ENCODE measurements at places on chromosomes 3 and 15. TPM values are rescaled to one million over a fixed set of nuclear protein-coding genes. Genes with fewer than 3 reads are reported as not detected.

- DNase-seq: no peak
These were observed 127.3 kb upstream of the MRPL3 start for GRCh38 chr3:131630097-131630496.

GRCh38 chr3:142705198-142705597, 18.6 kb upstream of the TRPC1 start:
- no peak for DNase-seq

- no peak for DNase-seq
These were observed 3.5 kb downstream of the IL17RB start for GRCh38 chr3:53849916-53850315.

- no peak for DNase-seq
These were observed 45.5 kb downstream of the CBLB start for GRCh38 chr3:105823149-105823867.

- no peak for DNase-seq
These were observed 53.7 kb upstream of the TRAK1 start for GRCh38 chr3:42037318-42037945.

GRCh38 chr3:13879946-13880810, at the start of gene WNT7A:
Gene WNT7A (minus strand): TSS chr3:13880071. CDS start chr3:13879816, 255 bp downstream.
- no peak for DNase-seq

DNA sequence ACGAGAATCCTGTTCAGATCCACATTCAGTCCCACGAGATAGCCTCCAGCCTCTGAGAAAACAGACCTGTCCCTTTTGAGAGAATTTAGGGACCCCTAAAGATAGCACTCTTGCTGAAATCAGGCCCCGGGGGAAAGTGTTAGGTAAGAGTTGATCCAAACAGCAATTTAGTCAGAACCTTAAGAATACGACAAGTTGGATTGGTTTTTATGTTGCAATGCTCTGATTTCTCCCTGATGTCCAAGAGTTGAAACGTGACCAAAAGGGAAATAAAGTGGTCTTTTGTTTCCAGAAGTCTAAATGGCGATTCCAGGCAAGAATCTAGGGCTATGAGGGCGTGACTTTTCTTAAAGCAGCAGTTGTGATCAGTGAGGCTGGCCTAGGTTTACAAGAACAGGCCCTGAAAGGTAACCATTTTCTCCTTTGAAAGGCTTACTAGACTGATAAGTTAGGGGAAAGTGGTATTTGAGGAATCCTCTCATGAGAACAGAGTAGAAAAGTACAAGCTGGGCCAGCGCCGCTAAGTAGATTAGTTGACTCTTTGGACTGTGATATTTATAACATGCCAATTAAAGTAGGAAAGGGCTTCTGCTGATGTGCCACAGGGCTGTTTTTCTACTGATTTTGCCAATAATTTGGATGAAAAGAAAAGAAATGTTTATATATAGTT, 4.9 kb downstream of the MAN2A2 start:
- no peak for DNase-seq

GRCh38 chr3:184371570-184372018, 6.4 kb downstream of the THPO start:
- DNase-seq: peak; percentile 75

- DNase-seq: no peak
These were observed 267.7 kb upstream of the LMCD1 start for GRCh38 chr3:8233938-8234337.

DNA sequence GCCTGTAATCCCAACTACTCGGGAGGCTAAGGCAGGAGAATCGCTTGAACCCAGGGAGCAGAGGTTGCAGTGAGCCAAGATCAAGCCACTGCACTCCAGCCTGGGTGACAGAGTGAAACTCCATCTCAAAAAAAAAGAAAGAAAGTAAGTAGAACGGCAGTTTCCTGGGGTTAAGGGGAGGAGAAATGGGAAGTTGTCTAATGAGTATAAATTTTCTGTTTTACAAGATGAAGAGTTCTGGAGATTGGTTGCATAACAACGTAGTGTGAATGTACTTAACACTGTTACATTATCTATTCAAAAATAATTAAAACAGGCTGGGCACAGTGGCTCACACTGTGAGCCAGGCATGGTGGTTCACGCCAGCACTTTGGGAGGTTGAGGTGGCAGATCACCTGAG, 45.4 kb downstream of the GRK7 start:
- no peak for DNase-seq

- no peak for DNase-seq
These were observed 57.5 kb downstream of the HMCES start for GRCh38 chr3:129336093-129336706.

- DNase-seq: no peak
These were observed 36.8 kb upstream of the SSUH2 start for GRCh38 chr3:8681349-8681748.

DNA sequence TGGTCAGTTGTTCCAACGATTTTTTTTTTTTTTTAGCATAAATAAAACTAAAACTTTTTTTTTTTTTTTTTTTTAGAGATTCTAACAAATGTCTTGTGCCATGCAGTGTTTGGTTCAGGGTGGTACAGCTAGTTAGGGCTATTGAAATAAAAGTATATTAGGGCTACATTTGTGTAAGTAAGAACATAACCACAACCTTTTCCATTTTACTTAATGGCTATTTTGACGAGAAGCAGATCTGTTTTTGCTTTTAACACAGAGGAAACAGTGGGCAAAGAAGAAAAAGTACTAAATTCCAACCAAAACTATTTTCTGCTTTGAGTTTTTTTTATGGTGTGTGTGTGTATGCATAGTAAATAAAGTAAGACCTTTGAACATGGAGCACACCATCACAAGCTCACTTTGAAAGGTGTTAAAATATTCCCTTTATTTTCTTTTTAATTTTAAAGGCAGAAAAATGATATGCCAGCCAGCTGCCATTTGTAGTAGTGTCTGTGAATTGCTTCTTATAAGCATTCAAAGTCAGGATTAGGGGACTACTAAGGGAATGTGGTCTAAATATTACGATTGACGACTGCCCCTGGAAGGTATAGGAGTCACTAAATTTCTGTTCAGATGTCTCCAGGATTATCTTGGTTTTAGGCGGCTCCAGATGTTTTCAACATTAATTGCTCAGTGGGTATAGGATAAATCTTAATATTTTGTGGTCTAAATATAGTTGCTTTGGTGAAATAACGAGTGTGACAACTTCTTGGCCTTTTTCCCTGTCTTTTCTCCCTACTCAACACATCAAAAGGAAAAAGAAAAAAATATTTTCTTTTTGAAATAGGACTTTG, 3.1 kb downstream of the RARB start:
- no peak for DNase-seq

DNA sequence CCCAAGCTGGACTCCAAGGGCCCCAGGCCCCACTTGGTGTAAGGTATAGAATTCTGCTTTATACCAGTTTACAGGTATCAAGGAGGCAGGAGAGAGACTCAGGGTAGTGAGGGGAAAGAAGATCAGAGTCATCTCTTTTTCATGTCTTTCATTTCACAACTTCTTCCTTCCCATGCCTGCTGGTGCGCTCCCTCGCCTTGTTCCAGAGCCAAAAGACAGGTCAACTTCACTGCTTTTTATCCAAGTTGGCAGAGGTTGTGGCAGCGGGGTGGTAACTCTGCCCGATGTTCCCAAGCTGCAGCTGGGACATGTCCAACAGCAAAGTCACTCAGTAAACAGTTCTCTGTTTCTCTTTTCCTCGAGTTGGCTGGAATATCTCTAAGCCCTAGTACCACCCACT, 86.3 kb upstream of the TCF12 start:
- DNase-seq: no peak

- no peak for DNase-seq
These were observed 15.7 kb upstream of the USF3 start for GRCh38 chr3:113712129-113712528.

GRCh38 chr3:183845090-183845489, 19.7 kb upstream of the MAP6D1 start:
- DNase-seq: no peak

DNA sequence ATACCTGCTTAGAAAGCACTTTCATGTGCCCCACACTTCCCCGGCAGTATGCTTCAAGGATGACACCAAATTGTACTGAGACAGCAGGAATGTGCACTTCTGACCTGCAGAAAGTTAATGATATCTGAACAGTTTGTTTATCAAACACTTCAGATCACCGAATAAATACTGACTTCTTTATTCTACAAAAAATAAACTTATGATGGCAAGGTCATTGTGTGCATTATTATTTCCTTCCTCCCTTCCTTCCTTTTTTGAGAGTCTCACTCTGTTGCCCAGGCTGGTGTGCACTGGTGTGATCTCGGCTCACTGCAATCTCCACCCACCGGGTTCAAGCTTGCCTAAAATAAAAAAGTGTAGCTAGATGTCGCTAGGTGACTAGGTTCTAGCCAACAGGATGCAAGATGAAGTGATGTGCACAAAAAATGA, 80.3 kb downstream of the FAIM start:
- DNase-seq: no peak

GRCh38 chr3:14514323-14514720, 25.8 kb downstream of the GRIP2 start:
- DNase-seq: no peak

- DNase-seq: no peak
These were observed 571.9 kb downstream of the TAFA4 start for GRCh38 chr3:68360492-68360891.

- DNase-seq: peak; percentile 55
These were observed 132.8 kb upstream of the SLC24A5 start for GRCh38 chr15:47987908-47988532.

DNA sequence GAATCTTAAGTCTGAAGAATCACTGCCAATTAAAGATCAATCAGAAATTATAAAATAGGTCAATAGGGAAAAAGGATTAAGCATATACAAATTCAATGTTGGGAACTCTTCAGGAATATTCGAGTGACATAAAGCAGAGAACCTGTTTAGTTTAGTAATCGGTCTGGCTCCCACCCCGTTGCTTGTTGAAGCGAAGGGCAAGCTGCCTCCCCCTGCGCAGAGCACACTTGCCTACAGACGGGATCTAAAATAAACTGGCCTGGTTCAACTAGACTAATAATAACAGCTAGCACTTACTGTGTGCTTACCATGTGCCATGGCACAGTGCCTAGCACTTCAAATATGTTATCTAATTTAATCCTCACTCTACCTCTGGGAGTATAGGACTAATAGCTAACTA, 8.6 kb downstream of the SEMA6D start:
- DNase-seq: no peak

DNA sequence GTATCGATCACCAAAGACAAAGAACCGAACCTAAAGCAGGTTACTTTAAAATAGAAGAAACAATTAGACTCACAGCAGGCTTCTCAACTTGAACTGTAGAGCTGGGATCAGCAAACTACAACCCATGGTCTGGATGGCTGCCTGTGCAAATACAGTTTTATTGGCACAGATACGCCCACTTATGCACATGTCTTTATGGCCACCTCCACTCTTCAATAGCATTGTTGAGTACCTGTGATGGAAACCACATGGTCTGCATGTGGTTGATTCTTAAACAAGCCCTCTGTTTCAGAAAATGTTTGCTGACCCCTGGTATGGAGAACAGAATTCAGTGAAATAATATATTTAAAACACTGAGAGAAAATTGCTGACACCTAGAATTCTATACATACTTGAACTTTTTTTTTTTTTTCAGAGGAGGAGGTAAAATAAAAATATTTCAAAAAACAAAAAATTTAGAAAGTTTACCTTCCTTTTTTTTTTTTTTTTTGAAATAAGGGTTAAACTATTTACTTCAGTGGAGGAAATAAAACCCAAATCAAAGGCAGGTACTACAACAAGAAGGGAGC, 263.8 kb upstream of the ATP10A start:
- no peak for DNase-seq

DNA sequence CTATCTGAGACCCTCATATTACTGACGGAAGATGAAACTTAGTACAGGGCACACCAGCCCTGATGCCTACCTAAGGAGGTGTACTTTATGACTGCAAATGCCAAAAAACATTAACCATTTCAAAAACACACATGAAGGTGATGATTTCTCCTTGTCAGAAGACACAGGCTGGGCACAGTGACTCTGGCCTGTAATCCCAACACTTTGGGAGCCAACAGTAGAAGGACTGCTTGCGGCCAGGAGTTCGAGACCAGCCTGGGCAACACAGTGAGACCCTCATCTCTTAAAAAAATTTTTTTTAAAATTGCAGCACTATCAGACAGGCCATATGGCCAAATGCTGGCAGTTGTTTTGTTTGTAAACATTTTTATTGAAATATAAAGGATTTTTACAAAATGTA, 73.5 kb downstream of the LRIG1 start:
- no peak for DNase-seq

GRCh38 chr3:81863756-81864155, 102.3 kb upstream of the GBE1 start:
- DNase-seq: no peak

DNA sequence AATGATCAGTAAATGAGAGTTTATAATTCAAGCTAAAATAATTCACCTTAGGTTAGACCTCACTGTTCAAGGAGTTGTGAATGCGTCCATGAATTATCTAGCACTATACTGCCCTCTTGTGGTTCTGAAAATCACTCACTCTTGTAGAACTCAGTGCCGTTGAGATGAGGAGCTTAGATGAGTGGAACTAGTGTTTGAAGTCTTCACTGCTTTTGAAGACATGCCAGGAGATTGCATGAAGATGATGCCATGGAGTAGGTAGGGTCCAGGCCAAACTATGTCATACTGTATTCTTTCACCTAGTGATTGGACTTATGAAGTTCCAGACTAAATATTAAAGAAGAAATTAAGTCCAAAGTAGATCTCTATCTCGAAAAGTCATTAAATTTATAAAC, 28.8 kb downstream of the LYSMD4 start:
- peak; percentile 85 for DNase-seq

GRCh38 chr15:95497634-95498033, 832.9 kb upstream of the NR2F2 start:
- no peak for DNase-seq

DNA sequence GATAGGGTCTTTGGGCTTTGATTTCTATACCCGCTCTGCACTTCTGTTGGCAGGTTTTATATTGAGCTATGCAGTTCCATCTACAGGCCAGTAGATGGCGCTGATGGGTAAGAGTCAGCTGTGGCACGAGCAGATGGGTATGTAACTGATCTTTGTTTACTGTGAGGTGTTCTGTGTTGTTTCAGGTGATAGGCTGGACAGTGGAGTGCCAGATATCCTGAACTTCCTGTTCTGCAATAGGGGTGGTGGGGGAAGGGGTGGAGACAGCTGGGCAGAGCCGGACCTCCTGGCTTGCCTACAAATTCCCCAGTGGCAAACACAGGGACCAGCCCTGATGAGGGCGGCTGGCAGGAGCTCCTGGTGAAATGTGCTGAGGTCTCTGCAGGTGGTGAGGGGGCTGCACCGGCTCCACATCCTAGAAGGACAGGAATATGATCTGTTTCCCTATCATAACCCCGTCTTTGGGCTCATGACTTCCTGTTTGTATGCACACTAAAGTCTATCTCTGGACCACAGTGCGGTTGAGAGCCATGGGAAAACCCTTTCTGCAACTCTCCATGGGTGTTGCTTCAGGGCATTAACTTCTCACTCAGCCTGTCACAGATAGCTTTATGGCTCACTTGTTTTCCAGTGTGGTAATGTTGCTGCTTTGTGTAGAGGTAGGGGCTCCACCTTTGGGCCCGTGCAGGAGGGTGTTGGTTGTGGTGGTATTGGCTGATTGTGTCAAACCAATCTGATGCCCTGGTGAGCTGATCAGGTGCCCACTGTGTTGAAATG, 13.4 kb upstream of the FAM98B start:
- peak; percentile 26 for DNase-seq

GRCh38 chr3:140363801-140364200, 314.1 kb upstream of the TRIM42 start:
- DNase-seq: no peak

The RBP2 gene
- polyA plus RNA-seq: 0.32 TPM

The STARD5 gene
- polyA plus RNA-seq: 3.8 TPM

The ERICH6 gene
- polyA plus RNA-seq: 0.11 TPM

The SAMD7 gene
- polyA plus RNA-seq: not detected

The KPNA4 gene
- polyA plus RNA-seq: 63.3 TPM

The MYO5C gene
- 8.5 TPM for polyA plus RNA-seq

The RBPMS2 gene
- polyA plus RNA-seq: 4.1 TPM

The DMXL2 gene
- 21.3 TPM for polyA plus RNA-seq

The RARB gene
- 10.5 TPM for polyA plus RNA-seq

The ANKUB1 gene
- polyA plus RNA-seq: not detected

The FBN1 gene
- 168 TPM for polyA plus RNA-seq

Measured in forelimb muscle (tissue), 1 donor.